ENCODE measurements at places on chromosomes 11 and 22.
A peak's percentile ranks its signal among the peaks of the same experiment; 100 is the strongest.

DNA sequence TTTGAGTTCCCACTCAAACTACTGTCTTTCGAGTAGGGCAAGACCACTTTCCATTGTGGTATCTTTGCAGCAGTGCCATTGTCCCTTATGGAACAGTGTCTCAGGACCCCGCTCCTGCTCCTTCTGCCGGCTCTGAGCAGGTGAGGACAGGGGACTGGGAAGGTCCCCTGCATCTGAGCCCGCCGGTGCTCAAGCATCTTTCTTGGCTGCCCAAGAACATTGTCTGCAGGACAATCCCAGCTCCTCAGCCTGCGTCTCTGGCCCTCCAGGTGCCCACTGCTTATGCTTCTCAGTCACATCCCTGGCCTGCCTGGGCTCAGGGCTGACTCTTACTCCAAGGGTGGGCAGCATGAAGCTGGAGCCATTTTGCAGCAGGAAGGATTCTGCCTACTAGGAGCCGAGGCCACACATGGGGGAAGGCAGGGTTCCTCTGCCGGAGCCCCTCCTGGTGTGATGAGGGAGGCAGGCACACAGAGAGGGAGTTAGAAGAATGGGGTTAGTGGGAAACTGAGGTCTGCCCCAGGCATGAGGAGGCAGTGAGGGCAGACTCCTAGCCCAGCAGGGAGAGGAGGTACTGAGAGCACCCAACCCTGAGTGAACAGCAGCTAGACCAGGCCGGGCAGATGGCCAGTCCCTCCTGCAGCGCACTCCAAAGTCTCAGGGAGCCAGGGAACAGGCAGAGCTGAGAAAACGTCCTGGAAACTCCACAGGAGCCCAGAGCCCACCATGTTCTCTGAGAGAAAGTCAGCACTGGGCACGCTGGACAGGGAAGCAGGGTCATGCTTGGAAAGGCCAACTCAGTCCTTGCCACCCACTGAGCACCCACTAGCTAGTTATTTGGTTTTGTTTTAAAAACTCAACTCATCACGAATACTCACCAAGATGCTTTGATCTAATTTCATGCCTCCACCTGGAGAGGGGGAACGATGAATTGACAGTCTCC lies 7.5 kb upstream of the PPARA start:
- no peak for DNase-seq

GRCh38 chr11:68038718-68039525 lies at the start of gene TCIRG1:
TCIRG1 (plus strand) TSS chr11:68039025; CDS start chr11:68041272, 2,247 bp downstream.
- peak; percentile 50 for DNase-seq

- DNase-seq, result no peak
These were observed 664.8 kb upstream of the API5 start for GRCh38 chr11:42646959-42647358.

DNA sequence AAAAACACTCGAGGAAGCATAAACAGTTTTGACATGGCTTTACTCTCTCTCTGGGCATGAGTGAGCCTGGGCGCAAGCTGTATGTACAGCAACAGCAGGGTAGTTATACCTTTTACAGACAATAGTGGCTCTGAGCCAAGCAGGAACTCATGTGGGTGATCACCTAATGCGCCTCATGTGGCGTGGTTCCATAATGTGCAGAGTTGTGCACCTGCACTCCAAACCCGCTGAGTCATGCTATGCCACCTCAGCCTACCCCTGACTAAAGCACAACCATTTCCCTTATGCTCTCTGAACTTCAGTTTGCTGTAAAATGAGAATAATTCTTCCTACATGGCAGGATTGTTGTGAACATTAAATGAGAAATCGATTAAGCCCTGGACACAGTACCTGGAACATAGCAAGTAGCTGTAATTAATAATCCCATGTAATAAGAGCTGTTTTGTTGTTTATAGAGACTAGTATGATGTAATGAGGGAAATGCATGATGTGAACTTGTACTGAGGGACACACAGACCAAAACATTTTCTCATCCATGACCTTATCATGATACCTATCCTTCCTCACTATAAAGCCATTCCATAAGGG lies 71.6 kb downstream of the CCDC34 start:
- DNase-seq, result no peak

- no peak for DNase-seq
These were observed 29.2 kb downstream of the FAR1 start for GRCh38 chr11:13697710-13698109.

GRCh38 chr11:67507242-67507863 lies 609 bp downstream of the CDK2AP2 start:
- no peak for DNase-seq

GRCh38 chr11:797296-798092 lies 587 bp downstream of the SLC25A22 start:
- DNase-seq, result peak; percentile 63

- no peak for DNase-seq
These were observed 3.8 kb downstream of the FJX1 start for GRCh38 chr11:35622070-35622469.

GRCh38 chr11:66188580-66188979 lies 79.9 kb upstream of the RAB1B start:
- DNase-seq, result no peak

DNA sequence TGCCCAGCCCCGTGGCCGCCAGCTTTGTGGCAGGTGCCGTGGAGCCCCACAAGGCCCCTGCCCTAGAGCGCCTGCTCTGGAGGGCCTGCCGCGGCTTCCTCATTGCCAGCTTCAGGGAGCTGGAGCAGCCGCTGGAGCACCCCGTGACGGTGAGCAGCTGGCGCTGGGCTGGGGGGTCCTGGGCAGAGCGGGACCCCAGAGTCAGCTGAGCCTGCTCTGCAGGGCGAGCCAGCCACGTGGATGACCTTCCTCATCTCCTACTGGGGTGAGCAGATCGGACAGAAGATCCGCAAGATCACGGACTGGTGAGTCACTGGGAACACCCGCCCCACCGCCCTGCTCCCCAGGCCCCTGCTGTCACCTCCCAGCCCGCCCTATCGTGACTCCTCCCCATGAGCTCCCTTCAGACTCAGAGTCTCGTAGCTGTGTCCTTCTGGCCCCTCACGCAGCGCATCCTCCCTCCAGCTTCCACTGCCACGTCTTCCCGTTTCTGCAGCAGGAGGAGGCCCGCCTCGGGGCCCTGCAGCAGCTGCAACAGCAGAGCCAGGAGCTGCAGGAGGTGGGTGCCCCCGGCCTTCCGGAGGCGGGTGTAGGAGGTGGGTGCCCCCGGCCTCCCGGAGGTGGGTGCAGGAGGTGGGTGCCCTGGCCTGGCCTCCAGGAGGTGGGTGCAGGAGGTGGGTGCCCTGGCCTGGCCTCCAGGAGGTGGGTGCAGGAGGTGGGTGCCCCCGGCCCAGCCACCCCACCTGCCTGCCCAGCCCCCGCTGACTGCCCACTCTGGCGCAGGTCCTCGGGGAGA lies 4.7 kb downstream of the TCIRG1 start:
- DNase-seq, result no peak

DNA sequence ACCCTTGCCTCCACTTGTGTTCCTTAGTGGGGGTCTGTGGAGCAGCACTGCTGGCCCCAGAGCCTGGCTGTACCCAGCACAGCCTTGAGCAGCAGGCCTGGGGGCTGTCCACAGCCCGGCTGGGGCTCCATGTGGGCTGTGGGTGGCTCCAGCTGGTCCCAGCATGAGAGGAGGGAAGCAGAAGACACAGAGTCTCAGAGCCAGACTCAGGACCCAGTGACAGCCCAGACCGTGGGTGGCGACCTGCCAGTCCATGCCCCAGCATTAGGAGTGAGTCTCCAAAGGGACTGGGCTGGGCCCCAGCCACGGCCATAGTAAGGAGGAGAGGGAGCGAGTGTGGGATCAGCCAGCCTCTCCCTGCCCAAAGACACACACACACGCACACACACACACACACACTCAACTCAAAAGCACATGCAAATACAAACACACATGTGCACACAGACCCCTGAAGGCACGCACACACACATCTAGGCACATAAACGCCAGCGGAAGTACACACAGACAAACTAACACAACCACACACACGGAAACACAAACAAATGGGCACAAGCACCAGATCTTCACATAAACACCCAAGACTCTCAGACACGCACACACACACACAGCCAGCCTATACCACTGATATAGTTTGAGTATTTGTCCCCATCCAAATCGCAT lies 16.7 kb upstream of the LRRC10B start:
- no peak for DNase-seq

GRCh38 chr11:6458352-6459098 lies 15.2 kb downstream of the TRIM3 start:
- no peak for DNase-seq

DNA sequence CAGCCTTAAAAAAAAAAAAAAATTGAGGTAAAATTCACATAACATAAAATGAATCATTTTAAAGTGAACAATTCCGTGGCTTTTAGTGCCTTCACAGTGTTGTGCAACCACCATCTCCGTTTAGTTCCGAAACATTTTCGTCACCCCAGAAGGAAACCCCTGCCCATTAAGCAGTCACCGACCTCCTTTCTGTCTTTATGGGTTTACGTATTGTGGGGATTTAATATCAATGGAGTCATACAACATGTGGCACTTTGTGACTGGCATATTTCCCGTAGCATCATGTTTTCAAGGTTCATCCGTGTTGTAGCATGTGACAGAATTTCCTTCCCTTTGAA lies 65.5 kb downstream of the BCR start:
- no peak for DNase-seq

DNA sequence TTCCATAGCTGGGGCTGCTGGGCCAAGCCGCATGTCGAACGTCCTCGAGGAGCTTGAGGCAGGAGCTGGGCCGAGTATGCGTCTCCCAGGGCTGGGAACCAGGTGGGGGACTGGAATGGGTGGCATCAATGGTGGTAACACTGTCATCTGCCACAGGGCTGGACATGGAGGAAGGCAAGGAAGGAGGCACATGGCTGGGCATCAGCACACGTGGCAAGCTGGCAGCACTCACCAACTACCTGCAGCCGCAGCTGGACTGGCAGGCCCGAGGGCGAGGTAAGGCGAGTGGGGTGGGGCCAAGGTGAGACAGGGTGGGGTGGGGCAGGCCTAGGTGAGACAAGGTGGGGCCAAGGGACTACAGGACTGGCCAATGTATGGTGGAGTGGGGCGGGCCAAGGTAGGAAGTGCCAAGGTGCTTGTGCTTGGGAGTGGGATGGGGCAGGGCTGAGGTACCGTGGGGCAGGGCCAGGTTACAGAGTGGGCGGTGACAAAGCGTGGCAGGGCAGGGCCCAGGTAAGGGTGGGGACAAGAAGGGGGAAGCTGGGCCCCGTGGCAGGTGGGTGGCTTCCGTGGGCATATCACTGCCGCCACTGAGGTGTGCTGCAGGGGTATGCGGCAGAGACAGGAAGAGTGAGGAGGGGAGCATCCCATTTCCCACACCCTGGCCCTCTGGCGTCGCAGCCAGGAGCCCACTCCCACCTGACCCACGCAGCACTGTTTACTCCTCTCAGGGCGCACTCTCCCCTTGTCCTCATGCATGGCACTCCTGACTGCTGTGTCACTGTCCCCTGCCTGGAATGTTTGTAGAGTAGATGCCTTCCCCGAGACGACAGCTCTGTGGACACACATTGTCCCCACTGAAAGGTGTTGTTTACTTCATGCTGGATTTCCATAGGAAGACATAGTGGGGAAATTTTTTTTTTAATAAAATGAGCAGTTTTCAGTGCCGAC lies 27.5 kb upstream of the DGCR8 start:
- no peak for DNase-seq

GRCh38 chr11:19703211-19703610 lies 9.4 kb upstream of the NAV2 start:
- no peak for DNase-seq

DNA sequence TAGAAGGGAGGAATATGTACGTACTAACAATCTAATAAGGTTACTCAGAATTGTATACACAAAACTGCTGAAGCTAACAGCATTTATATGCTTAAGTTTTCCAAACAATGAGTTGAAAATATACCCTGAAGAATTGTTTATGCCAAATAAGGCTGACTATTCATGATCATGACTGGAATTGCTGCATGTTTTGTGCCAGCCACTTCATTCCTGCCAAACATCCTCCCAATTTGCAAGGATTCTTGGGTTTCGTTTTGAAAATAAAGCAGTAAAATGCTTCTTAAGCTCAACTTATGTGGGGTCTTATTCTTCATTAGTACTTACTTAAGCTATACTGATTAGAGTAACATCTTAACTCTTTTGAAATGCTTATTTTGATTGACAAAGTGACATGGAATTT lies 149.0 kb downstream of the SPON1 start:
- no peak for DNase-seq

DNA sequence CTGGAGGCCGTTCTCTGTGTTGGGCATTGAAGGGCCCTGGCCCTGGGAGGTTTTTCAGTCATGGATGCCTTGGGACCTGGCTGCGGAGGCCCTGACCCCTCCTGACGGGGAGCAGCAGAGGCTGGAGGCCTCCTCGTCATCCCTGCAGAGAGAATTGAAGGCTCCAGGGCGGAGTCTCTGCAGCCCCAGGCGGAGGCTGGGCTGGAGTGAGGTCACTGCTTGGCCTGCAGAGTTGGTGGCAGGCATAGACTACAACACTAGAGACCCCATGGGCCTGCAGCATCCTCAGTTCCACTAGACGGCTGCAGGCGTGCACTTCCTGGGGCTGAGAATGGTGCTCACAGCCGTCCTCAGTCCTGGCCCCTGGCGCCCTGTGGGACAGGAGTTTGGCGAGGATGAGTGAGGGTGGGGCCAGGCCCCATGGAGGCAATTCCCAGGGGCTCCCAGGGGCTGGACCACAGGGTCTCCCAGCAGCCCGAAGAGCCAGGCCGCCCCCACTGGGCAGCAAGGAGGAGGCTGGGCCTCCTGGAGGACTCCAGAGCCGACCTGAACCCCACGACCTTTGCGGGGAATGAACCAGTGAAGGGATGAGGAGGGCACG lies 1194.9 kb downstream of the BRD1 start:
- DNase-seq, result no peak

DNA sequence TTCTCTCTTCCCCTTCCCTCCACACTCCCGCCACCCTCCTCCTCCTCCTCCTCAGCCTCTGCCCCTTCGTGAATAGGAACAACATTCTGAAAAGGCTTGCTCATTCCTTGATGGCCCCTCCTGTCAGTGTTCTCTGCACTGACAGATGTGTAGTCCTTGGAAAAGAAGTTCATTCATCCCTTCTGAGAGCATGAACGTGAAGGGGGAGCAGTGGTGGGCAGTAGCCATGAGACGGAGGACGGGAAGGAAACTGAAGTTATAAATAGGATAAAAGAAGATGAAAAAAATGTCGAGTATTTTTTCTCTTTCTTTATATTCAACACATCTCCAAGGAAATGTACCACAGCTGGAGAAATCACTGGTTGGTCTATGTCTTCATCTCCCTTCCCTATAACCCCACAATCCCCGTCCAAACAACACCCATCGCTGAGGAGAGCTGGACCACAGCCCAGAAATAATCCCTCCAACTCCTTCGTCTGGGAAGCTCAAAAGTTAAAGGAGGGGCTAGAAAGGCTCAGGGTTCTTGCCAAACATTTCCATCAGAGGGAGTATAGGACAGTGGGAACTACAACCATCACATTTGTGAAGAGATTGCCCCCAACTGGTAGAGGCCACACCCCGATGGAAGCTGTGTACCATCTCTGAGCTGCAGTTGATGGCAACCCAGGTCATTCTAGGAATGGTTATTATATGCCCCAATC lies 33.5 kb downstream of the ETS1 start:
- DNase-seq, result no peak

GRCh38 chr22:23301591-23301990 lies 121.3 kb downstream of the BCR start:
- DNase-seq, result no peak

GRCh38 chr11:104813532-104813931 lies 84.7 kb downstream of the CASP12 start:
- DNase-seq, result no peak
